Glomerular endothelial cell (primary cell): ENCODE measurements at places on chromosomes 16 and 17.
A peak's percentile ranks its signal among the peaks of the same experiment; 100 is the strongest.

DNA sequence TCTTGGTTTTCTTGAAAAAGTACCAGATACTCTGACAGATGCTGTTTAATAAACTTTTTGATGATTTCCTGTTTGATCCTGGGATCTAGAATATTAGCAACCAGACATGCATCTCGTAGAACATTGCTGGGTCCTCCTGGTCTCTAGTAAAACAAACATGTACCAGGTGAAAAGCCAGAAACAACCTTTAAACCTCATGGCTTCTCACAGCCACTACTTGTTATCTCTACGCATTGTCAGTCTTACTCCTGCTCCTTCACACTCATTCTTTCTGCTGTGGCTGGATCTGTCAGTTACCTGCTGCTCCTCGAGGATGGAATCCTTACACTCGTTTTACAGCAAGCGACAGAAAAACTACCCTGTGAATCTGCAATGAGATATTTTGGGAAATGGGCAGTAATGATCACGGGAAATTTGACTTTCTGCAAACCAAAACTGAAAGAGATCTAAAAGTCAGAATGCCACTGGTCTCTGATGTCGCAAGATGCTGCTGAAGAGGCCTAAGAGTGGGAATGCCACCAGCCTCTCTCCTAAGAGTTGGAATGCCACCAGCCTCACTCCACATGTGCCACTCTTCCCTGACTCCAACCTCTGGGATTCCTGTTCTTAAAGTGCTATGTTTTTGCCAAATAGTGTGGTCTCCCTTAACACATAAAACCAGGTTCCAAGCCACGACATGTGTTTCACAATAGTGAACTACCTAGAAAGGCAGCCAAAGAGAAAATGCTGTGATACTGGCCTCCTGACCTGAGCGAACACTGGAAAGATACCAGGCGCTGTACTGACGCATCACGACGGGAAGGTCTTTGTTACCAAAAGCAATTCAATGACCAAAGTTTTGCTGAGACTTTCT is 86.3 kb downstream of the VPS53 start:
- no peak for DNase-seq

GRCh38 chr16:79067600-79067999 is 532.9 kb downstream of the MAF start:
- no peak for DNase-seq

DNA sequence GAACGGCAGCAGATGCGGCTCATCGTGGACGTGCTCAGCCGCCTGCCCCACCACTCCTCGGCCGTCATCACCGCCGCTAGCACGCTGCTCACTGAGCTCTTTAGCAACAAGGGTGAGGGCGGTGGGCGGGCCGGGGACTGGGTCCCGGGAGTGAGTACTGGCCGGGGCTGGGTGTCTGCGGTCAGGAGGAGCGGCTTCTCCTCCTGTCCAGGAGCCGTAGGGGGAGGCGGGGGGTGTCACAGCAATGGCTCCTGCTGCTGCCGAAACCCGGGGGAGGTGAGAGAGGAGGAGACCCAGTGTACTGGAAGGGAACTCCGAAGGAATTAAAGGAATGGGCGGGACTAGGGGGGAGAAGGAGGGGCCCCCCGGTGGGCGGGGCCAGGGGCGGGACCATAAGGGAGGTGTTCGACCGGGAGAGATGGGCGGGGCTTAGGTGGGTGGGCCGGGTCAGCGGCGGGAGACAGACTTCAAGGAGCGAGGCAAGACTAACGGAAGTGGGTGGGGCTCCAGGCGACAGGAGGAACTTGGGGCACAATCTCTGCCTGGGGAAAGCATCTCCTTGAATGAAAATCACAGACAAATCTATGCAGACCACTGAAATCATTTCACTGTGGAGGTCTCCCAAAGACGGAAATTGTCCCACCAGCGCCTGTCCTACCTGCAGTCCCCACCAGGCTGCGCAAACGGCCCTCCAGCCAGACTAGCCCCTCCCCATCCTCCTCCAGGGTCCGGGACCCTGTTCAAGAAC is 2.4 kb downstream of the NAGS start:
- DNase-seq: peak; percentile 61

DNA sequence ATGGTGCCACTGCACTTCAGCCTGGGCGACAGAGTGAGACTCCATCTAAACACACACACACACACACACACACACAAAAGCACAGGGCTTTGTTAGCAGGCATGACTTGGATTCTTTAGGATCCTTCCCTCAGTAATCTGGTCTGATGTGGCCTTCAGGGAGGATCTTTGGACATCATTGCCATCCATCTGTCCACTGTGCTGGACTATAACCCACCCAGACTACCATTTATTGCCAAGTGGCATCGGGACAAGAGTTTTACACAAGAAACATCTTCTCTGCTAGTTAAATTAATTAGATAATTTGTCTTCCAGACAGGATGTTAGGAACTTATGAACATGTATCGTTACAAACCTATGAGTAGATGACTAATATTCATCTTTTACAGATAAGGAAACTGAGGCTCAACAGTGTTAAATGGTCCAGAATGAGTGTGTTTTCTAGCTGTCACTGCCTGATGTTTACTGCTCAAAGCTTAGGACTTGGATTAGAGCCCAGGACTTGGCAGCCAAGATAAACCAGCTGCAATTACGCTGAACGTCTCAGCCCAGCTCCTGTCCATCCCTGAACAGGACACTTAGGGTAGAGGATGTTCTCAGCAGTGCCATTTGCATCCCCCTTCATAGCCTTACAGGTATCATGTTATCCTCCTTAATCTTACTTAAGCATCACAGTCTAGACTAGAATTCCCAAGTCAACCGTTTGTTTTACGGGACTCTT is 285.8 kb downstream of the WWOX start:
- no peak for DNase-seq

GRCh38 chr17:67469208-67469980 is 92.3 kb downstream of the PITPNC1 start:
- no peak for DNase-seq

DNA sequence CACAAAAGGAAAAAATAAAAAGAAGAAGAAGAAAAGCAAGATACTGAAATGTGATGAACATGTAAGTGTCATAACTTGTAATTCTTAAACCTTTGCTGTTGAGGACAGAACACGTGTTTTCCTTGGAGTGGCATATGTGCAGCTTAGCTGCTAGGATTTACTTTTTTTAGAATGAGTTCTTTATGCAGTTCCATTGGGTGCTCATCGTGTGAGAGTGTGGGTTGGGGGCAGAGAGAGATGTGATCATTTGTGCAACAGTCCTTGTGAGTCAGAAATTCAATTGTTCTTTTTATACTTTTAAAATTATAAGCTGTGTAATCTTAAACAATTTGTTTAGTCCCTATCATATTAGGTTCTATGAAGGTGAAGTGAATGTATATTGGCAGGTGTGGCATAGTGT is 5.5 kb upstream of the DHRS11 start:
- no peak for DNase-seq

GRCh38 chr16:74623214-74623838 is 16.4 kb upstream of the GLG1 start:
- peak; percentile 66 for DNase-seq

DNA sequence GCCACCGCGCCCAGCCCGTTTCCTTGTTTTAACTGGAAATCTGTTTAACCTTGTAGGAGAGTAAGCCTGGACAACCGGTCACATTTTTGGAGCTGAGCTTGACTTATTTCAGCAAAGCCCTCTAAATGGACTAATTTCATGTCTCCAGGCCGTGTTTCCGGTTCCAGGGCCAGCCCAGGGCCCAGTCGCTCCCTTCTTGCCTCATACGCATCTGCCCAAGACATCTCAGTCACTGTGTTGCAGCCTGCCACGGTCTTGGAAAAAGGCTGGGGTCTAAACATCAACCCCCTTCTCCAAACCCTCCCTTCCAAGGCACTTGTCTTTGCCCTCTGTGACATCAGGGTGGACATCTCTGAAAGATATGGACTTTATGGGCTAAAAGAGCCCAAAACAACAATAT is 18.9 kb downstream of the PLEKHG4 start:
- no peak for DNase-seq

- DNase-seq: no peak
Measured at GRCh38 chr16:31441956-31442355, 633 bp downstream of the ZNF843 start.

DNA sequence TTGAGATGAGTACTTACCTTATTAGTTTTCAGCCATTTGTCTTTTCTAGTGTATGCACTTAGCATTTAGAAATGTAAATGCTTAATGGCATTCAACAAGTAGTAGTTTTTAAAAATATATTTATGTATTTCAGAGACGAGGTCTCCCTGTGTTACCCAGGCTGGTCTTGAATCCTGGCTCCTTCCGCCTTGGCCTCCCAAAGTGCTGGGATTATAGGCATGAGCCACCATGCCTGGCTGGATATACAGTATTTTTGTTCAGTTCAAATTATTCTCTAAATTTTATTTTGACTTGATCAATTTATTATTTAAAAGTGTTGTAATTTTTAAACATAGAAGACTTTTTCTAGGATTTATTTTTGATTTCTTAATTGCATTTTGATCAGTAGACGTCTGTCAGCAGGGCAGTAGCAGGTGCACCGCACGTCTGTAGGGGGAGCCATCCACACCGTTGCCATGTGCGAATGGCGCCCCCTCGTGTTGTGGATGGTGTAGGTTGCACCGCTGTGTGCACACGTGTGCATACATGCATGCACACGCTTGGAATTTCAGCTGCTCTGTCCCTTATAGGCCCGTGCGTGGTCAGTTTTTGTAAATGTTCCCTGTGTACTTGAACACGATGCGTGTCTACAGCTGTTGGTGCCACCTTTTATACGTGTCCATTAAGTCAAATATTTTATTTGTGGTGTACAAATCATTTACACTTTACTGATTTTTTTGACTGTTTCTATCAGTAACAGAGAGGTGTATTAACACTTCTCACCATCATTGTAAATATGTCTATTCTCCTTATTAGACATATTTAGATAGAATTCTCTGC is 30.6 kb downstream of the RPTOR start:
- DNase-seq: peak; percentile 60

- DNase-seq: peak; percentile 82
Measured at GRCh38 chr16:77213542-77214106, 14.4 kb downstream of the SYCE1L start.

DNA sequence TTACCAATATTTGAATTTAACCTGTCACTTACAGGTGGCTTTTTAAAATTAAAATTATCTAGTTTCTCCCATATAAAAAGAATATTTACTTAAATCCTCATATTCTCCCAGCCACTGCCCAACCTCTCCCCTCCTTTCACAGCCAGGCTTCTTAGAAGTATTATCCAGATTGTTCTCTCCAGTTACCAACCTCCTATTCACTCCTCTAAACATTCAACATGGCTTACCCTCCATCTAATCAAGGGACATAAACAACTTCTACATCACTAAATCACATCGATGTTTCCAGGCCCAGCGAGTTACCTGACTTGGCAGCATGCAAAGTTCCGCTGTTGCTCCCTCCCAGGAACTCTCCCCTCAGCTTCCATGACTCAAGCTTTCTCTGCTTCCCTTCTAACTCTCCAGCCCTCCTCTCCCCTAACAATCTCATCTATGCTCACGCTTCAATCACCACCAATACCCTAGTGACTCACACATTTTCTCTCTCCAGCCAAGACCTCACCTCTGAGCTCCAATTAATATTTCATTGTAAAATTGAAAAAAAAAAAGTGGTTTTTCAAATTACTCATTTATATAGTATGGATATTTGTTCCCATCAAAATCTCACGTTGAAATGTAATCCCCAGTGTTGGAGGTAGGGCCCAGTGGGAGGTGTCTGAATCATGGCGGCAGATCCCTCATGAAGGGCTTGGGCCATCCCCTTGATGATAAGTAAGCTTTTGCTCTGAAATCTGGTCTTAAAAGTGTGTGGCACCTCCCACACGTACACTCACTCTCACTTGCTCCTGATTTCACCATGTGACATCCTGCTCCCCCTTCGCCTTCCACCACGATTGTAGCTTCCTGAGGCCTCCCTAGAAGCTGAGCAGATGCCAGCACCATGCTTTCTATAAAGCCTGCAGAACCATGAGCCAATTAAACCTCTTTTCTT is 88.5 kb downstream of the HELZ start:
- peak; percentile 22 for DNase-seq

DNA sequence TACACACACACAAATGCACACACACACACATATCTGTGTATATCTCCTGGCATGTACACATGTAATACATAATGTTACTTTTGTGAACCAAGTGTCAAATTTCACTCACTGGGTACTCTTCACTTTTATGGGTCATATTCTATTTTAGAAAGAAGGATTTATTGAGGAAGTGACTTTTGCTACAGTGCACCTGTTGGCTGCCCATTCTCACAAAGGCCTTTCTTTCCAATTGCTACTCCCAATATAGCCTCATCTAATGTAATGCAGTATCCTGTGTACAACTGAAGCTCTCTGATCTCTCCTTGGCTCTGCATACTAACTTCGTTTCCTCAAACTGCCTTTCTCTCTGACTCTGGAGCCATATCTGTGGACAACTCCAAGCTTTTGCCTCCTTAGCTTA is 107.5 kb downstream of the ABCA8 start:
- DNase-seq: no peak

DNA sequence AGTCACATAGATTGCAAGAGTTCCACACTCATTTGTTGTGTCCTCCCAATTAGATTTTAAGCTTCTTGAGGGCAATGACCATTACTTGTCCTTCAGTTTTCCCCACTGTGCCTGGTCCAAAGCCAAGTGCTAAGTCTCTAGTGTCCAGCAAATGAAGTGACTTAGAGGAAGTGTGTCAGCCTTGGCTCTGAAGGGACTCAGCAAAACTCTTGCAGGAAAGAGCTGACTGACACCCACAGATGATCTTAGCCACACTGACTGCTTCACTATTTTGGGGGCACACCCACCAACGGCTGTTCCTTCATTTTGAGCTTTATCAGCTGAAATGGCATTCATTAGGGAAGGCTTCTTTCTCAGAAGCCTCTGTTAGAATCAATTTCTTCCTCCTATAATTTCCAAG is 358.1 kb downstream of the UTP18 start:
- no peak for DNase-seq

- DNase-seq: no peak
Measured at GRCh38 chr17:64130559-64131001, 636 bp upstream of the ERN1 start.

GRCh38 chr17:48814504-48814903 is 2.5 kb downstream of the TTLL6 start:
- no peak for DNase-seq

DNA sequence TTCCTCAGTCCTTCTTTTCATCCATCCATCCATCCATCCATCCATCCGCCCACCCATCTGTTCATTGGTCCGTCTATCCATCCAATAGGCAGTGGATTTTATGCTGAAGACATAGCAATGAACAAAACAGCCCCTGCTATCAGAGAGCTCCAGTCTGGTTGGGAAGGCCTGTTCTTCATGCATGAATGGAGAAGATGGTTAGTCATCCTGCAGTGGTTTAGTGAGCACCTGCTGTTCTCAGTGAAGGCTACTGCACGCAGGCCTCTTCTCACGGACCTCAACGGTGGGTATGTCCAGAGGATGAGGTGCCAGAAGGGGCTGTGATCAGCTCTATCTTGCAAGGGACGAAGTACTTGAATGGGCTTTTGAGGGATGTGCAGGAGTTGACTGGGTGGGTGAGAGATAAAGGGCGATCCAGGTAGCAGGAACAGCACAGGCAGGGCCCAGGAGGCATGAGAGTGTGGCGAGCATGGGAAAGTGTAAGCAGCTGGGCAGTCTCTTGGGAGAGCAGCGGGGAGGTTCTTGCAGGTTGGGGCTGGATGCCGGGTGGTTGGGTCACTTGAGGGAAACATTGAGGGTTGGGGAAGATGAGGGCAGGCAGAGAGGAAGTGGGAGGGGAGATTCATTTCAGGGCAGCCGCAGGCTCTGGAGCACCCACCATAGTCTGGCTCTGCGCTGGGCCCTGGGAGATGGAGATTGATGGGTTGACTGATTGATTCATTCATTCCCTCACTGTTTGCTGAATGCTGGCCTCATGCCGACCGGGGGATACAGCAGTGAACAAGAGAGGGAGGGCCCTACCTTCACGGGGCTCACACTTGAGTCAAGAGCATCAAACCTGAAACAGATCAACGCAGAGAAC is 115.0 kb upstream of the CIBAR2 start:
- DNase-seq: no peak
